ENCODE measurements at places on chromosomes 11 and 22.

DNA sequence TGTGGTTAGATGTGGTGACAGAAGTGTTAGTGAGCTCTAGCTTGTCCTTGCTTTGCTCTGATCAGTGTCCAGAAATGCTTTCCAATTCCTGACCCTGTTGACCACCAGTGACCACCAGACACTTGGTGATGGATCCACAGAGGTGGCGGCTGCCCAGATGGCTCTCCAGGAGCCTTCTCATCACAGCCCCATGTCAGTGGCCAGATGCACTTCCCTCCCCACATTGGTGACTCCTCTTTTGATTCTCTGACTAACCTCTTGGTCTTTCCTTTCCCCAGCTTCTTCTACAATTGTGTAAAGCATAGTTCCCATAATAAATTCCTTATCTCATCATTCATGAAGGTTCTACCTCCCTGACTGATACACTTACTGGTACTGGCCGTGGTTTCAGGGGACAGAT, 40.1 kb upstream of the CXCR5 start:
- no peak for DNase-seq

GRCh38 chr11:125593114-125593820, 615 bp downstream of the STT3A start:
- no peak for DNase-seq

DNA sequence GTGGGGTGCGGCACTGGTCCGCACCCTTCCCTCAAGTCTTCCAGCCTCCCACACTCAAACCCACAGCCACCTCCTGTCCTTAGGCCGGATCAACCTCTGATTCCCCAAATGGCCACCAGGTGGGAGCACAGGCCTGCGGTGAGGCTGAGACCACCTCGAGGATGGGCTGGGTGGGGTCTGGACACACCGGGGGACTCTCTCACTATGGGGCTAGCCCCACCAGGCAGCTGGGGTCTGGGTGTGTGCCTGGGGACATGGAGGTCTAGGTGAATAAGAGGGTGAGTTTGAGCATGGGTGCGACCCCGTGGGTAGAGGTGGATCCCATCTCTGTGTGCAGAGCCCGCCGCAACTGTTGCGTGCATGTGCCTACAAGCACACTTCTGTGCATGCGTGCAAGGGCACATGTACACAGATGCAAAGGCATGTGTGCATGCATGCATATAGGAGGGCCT, 32.6 kb downstream of the MYO18B start:
- no peak for DNase-seq

DNA sequence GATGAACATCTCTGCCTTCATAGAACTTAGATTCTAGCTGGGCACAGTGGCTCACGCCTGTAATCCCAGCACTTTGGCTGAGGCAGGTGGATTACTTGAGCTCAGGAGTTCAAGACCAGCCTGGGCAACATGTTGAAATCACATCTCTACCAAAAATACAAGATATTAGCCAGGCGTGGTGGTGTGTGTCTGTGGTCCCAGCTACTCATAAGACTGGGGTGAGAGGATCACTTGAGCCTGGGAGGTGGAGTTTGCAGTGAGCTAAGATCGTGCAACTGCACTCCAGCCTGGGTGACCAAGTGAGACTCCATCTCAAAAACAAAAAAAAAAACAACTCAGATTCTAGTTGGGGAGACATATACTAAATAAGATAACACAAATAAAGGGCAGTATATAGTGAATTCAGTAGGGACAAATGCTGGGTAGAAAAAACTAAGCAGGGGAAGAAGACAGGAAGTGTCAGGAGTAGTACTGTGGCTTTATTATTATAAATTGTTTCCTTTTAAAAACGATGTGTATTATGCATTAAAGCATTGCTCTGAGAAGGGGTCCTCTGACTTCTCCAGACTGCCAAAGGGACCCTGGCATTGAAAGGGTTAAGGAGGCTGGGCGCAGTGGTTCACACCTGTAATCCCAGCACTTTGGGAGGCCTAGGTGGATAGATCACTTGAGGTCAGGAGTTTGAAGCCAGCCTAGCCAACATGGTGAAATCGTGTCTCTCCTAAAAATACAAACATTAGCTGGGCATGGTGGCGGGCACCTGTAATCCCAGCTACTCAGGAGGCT, 46.7 kb downstream of the PACS1 start:
- no peak for DNase-seq

GRCh38 chr11:98793276-98793675, 227.5 kb upstream of the CNTN5 start:
- no peak for DNase-seq

Measured in activated CD8-positive, alpha-beta memory T cell treated with anti-CD3 and anti-CD28 coated beads for 1 hour (primary cell).